Umbilical cord (tissue), 2 donors: ENCODE measurements at places on chromosomes 3 and 15. TPM values are rescaled to one million over a fixed set of nuclear protein-coding genes. Genes with fewer than 3 reads are reported as not detected.
A peak's percentile ranks its signal among the peaks of the same experiment; 100 is the strongest.

The THRB gene
- total RNA-seq: 8.4 TPM

The ACVR2B gene
- 10.6 TPM for total RNA-seq

- peak; percentile 20 for DNase-seq
Observed at GRCh38 chr15:51004103-51004551, 90.6 kb downstream of the TNFAIP8L3 start.

- DNase-seq: no peak
Observed at GRCh38 chr3:49471856-49472495, 1.9 kb downstream of the DAG1 start.

- DNase-seq: no peak
Observed at GRCh38 chr3:101270149-101270548, 50.2 kb downstream of the IMPG2 start.

GRCh38 chr15:93895976-93896770, 335.2 kb upstream of the MCTP2 start:
- DNase-seq: no peak
